Urinary bladder (tissue), 4 donors: ENCODE measurements at places on chromosomes 2 and 18. TPM values are rescaled to one million over a fixed set of nuclear protein-coding genes. Genes with fewer than 3 reads are reported as not detected.

Gene FOXD4L1
- not detected for total RNA-seq

Gene TTC39C
- 29.9 TPM for total RNA-seq

DNA sequence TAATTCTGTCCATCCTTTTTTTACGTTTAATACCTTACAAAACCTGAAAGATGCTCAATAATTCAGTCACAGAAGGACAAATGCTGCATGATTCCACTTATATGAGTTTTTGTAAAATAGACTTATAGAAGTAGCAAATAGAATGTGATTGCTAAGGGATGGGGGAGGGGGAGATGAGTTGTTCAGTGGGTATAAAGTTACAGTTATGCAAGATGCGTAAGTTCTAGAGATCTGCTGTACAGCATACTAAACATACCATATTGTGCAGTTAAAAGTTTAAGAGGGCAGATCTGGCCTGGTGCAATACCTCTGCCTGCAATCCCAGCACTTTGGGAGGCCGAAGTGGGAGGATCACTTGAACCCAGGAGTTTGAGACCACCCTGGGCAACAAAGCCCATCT, 78.8 kb downstream of the TET3 start:
- DNase-seq, result no peak

- DNase-seq, result no peak
Measured at GRCh38 chr18:62631173-62631572, 84.2 kb upstream of the PHLPP1 start.

DNA sequence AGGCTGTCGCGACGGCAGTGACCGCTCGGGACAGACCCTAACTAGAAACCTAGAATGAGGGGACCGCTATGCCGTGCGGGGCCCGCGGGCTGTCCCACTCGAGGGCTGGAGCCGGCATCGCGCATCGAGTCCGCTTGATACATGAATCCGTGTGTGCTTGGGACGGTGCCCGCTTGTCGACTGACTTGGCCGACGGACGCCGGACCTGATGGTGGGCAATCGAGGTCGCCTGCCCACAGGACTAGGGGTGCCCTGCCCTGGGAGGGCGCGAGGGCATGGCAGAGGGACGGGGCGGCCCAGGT, 749 bp upstream of the PTMA start:
- DNase-seq, result no peak

DNA sequence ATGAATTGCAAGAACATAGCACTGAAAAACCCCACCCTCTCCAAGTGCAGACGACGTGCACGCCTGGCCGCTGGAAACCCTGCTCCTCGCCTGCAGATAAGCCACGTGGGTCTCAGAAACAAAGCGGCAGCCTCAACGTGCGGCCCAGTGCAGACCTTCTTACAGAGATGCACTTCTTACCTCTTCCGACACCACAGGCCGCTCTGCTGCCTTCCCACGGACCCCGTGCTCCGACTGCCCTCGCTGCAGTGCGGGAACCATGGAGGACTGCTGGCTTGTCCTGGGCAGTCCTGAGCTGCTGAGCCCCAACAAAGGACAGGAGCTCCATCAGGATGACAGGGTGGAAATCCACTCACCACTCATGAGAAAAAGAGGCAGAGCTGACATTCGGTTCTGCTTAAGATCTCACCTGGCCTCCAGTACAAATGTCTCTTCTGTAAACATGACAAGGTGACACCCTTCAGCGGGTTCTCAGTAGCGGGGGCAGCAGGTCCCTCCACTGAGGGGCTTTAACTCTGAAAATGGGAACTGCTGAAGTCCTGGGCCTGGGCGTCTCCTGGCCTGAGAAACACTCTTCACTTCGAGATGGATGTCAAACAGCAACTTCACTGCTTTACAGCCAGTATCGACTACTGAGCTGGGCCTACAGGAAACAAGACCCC, 6.2 kb downstream of the COPS9 start:
- DNase-seq, result no peak

DNA sequence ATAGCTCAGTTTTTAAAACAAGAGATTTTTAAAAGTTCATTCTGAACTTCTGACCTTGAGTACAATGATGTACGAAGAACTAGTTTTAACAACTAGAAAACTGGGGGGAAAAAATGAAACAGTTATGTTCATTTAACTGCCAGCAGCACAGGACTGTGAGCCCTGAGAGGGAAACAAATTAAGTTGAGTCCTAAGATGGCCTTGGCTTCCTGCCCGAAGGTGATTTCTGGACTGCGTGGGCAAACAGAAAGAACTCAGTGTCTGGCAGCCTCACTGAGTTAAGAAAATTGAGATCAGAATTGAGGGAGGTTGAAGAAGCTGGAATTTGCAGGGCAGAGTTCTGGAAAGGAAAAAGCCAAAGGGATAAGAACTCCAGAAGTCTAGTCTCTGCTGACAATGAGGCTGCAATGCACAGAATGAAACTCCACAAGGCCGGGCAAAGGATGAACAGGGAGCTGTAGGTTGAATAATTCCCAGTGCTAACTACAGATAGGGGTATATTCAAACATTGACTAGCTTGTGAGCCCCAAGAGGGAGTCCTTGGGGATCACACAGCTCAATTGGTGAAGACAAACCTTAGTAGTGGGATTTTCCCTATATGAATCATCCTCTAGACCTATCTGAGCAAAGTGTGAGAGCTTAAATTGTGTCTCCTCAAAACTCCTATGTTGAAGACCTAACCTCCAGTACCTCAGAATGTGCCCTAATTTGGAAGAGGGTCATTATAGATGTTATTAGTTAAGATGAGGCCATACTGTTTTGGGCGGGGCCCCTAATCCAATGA, 13.1 kb upstream of the CRACDL start:
- DNase-seq, result no peak

DNA sequence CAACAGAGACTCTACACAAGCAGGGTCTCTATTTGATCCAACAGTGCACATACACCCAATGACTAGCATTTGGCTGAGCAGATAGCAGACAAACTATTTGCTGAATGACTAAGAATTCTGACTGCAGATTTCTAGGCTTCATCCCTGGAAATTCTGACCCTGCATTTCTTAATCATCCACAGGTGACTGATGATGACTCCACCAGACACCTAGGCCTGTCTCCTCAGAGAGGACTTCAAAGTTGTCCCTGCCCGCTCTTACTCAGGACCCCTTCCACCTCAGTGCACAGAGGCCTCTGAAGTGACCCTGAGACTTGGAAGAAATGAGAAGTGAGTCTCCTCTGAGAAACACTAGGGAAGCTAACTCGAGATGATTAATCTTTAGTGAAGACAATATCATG, 51.3 kb downstream of the SEPTIN10 start:
- DNase-seq, result no peak
